ENCODE measurements at places on chromosomes 2 and 18.

GRCh38 chr2:199692489-199692888, 158.5 kb downstream of the FTCDNL1 start:
- H3K4me3 ChIP-seq: no peak overlapping the region
- H3K36me3 ChIP-seq: no peaks in the 10 kb centered on the region
- H3K4me1 ChIP-seq: no peaks in the 10 kb centered on the region
- DNase-seq: no peak
- no peak overlapping the region for H3K27ac ChIP-seq
- no peaks in the 10 kb centered on the region for H3K27me3 ChIP-seq

GRCh38 chr2:83584672-83585071, 874.4 kb downstream of the SUCLG1 start:
- no peak overlapping the region for H3K4me3 ChIP-seq
- H3K36me3 ChIP-seq: no peaks in the 10 kb centered on the region
- no peaks in the 10 kb centered on the region for H3K4me1 ChIP-seq
- H3K27me3 ChIP-seq: no peaks in the 10 kb centered on the region
- H3K27ac ChIP-seq: no peak overlapping the region
- no peak for DNase-seq

DNA sequence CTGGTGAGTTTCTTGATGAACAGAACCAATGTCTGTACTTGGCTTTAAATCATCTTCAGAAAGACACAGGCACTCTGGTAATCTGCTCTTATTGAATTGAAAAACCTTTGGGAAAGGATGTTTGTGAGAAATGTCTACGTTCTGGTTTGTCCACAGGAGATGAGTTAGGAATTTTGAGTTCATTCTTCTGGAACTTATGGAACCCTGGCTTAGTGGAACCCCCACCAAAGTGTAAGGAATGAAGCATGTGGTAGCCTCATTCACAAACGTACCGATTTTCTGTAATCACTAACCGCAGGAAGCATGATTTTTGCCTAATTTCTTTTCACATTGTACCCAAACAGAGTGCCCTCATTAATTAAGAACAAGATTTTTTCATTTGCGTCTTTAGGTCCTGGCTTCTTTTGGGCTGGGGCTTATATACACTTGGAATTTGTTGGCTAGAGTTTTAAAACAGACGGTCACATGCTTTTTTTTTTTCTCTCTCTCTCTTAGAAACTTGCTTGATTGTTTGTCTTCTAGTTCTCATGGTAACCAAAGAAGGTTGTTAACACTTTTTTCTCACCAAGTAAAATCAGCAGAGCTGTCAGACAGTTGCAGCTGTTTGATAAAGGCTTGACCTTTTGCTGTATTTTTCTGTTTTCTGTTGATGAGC, 314.1 kb upstream of the THUMPD2 start:
- H3K36me3 ChIP-seq: no peaks in the 10 kb centered on the region
- no peak overlapping the region for H3K4me3 ChIP-seq
- DNase-seq: no peak
- no peaks in the 10 kb centered on the region for H3K27me3 ChIP-seq
- H3K27ac ChIP-seq: no peak overlapping the region

- no peaks in the 10 kb centered on the region for H3K27me3 ChIP-seq
- H3K4me1 ChIP-seq: peaks cover 10% of the 10 kb centered on the region
- peak overlapping the region; percentile 52 for H3K27ac ChIP-seq
- DNase-seq: peak; percentile 80
- H3K4me3 ChIP-seq: peak overlapping the region; percentile 59
Observed at GRCh38 chr2:25215948-25216679, 47.7 kb upstream of the POMC start.

GRCh38 chr2:176328149-176328548, 58.9 kb downstream of the MTX2 start:
- no peaks in the 10 kb centered on the region for H3K27me3 ChIP-seq
- H3K27ac ChIP-seq: no peak overlapping the region

DNA sequence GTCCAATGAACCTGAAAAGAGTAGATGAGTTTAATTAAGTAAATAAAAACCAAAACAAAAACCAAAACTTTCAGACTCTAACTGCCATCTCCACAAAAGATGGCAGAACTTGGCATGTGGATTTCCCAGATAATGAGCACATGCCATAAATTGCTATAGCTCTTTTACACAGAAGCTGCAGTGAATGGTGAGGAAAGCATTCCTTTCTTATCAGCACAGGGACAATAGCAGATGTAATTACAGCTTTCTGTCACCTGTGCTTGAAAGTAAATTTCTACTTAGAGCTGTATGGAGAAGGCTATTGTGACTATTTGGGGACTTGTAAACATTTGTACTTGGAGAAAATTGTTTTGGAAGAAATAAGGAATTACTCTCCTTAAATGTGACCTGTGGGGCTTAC, 378.4 kb downstream of the RPRM start:
- H3K4me3 ChIP-seq: no peak overlapping the region
- H3K4me1 ChIP-seq: no peaks in the 10 kb centered on the region
- H3K36me3 ChIP-seq: no peaks in the 10 kb centered on the region
- DNase-seq: no peak
- no peak overlapping the region for H3K27ac ChIP-seq

- no peak overlapping the region for H3K27ac ChIP-seq
- DNase-seq: no peak
- H3K4me1 ChIP-seq: peaks cover 16% of the 10 kb centered on the region
- peaks cover 17% of the 10 kb centered on the region for H3K27me3 ChIP-seq
- no peak overlapping the region for H3K4me3 ChIP-seq
Observed at GRCh38 chr18:46329736-46330246, 225.6 kb downstream of the HAUS1 start.

GRCh38 chr2:197576631-197577030, 60.8 kb downstream of the MOB4 start:
- peak overlapping the region; percentile 13 for H3K27ac ChIP-seq
- DNase-seq: no peak
- H3K27me3 ChIP-seq: no peaks in the 10 kb centered on the region
- H3K4me3 ChIP-seq: no peak overlapping the region
- peaks cover 11% of the 10 kb centered on the region for H3K4me1 ChIP-seq
- H3K36me3 ChIP-seq: no peaks in the 10 kb centered on the region

DNA sequence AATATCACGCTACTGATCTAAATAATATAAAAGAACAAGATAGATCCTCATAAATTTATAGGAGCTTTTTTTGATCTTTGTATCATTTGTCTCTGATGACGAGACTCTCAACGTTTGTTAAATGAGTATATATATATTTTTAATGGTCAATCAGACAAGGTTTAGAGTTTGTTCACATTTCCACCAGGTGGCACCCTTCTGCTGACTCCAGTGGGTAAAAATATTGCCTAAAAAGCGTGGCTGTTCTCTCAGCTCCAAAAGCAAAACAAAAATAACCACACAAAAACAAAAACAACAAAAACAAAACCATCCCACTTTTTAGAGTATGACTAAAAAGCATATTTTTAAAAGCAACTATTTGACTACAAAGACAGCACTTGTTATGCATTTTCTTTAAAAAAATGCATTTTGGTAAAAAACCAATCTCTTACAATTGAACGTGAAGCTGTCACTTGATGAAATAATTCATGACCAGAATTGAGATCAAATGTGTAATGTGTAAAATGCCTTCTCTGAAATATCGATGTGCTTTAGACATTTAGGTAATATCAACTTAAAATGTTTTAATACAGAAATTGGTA, 723.2 kb downstream of the DPP10 start:
- peaks cover 22% of the 10 kb centered on the region for H3K4me1 ChIP-seq
- H3K27me3 ChIP-seq: peaks cover 39% of the 10 kb centered on the region
- DNase-seq: no peak

DNA sequence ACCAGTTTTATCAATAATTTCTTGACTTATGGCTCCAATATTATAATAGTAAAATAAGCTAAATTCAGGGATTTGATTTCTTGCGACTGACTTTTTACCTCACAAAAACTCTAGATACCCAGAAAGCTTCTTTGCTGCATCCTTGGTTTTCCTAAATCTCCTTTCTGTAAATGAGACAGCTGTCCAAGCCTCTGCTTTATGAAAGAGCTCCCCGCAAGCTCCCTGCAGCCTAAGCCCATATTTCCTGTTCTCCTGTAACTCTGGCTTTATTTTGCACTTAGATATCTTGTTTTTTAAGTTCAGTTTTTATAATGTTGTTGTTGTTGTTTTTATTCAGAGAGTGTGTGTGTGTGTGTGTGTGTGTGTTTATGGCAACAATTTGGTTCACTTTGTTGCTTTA, 361.7 kb upstream of the PKDCC start:
- H3K4me3 ChIP-seq: no peak overlapping the region

- no peaks in the 10 kb centered on the region for H3K36me3 ChIP-seq
- no peak for DNase-seq
- H3K27me3 ChIP-seq: no peaks in the 10 kb centered on the region
- H3K4me1 ChIP-seq: peaks cover 17% of the 10 kb centered on the region
Observed at GRCh38 chr18:10018289-10018688, 104.5 kb downstream of the VAPA start.

DNA sequence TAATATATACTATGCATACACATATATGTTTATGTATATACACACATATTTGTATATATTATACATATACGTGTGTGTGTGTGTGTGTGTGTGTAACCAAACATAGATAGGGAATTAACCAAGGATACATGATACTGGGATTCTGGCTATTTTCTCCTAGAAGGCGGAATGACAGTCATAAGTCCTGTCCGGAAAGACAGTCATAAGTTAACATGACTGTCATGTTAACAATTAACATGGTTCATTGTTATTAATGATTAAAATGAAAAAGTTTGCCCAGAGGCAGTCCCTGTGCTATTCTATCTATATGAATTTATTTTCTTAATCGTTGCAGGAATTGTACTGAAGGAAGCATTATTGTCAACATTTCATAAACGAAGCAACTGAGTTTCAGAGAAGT, 450.7 kb upstream of the NXPH2 start:
- no peak for DNase-seq
- no peak overlapping the region for H3K4me3 ChIP-seq
- no peaks in the 10 kb centered on the region for H3K36me3 ChIP-seq
- no peaks in the 10 kb centered on the region for H3K27me3 ChIP-seq
- H3K4me1 ChIP-seq: no peaks in the 10 kb centered on the region

GRCh38 chr2:48118895-48119294, 212.6 kb upstream of the FBXO11 start:
- no peak overlapping the region for H3K27ac ChIP-seq
- no peaks in the 10 kb centered on the region for H3K4me1 ChIP-seq

DNA sequence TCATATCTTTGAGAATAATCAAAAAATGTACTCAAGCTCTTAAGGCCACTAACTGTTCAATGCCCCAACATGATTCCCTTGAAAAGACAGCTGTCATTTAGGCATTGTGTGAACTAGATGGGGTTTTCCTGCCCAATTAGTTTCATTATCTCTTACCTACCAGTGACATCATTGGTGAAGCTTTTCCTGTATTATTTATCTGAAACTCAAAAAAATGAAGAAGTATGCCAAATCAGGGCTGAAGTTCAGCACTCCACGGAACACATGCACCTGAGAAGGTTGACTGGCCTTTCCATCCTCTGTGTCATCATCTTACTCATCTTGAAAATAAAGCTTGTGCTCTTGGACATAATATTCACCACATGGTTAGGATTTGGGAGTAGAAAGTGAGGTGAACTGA, 126.4 kb downstream of the TXNL1 start:
- DNase-seq: no peak
- H3K27me3 ChIP-seq: no peaks in the 10 kb centered on the region
- H3K27ac ChIP-seq: no peak overlapping the region
- no peaks in the 10 kb centered on the region for H3K36me3 ChIP-seq
- H3K4me1 ChIP-seq: no peaks in the 10 kb centered on the region

GRCh38 chr2:176415174-176415895, 146.1 kb downstream of the MTX2 start:
- DNase-seq: no peak
- no peaks in the 10 kb centered on the region for H3K36me3 ChIP-seq
- H3K4me3 ChIP-seq: no peak overlapping the region
- H3K27me3 ChIP-seq: peaks cover 8% of the 10 kb centered on the region

DNA sequence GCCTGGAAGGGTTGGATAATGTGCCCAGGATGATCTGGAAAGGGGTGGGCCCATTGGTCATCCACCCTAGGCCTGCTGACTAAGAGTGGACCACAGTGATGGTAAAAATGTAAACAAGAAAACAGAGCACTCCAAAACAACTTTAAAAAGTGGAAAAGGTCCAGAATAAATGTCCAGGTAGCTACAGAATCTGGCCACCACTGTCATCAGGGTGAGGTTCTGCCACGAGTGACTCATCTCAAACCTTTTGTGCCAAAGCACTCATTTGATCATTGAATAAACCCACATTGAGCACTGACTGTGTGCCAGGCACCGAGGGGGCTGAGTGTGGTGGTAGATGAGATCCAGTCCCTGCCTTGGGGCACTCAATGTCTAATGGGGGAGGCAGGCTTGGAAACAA, 64.9 kb downstream of the EMX1 start:
- no peaks in the 10 kb centered on the region for H3K27me3 ChIP-seq
- H3K4me1 ChIP-seq: no peaks in the 10 kb centered on the region
- H3K36me3 ChIP-seq: peaks cover 6% of the 10 kb centered on the region
- no peak for DNase-seq
- no peak overlapping the region for H3K4me3 ChIP-seq
- H3K27ac ChIP-seq: no peak overlapping the region

DNA sequence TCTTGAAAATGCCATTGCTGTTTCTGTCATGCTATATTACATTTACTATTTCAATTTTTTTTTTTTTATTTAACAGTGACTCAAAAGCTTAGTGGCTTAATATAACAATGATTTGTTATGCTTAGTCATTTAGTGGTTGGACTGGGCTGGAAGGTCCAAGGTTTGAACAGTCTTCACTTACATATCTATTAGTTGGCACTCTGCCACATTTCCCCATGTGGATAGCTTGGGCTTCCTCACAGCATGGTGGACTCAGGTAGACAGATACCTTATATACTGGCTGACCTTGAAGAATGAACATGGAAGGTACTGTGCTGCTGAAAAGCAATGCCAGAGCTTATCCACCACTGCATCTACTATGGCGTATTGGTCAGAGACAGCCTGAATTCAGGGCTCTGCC, 909.5 kb upstream of the SOX11 start:
- DNase-seq: no peak
- H3K36me3 ChIP-seq: no peaks in the 10 kb centered on the region
- H3K27ac ChIP-seq: no peak overlapping the region
- no peaks in the 10 kb centered on the region for H3K4me1 ChIP-seq

- H3K36me3 ChIP-seq: no peaks in the 10 kb centered on the region
- H3K27ac ChIP-seq: no peak overlapping the region
- no peak overlapping the region for H3K4me3 ChIP-seq
- H3K4me1 ChIP-seq: no peaks in the 10 kb centered on the region
- no peak for DNase-seq
Observed at GRCh38 chr2:180938451-180938850, 42.0 kb upstream of the UBE2E3 start.

DNA sequence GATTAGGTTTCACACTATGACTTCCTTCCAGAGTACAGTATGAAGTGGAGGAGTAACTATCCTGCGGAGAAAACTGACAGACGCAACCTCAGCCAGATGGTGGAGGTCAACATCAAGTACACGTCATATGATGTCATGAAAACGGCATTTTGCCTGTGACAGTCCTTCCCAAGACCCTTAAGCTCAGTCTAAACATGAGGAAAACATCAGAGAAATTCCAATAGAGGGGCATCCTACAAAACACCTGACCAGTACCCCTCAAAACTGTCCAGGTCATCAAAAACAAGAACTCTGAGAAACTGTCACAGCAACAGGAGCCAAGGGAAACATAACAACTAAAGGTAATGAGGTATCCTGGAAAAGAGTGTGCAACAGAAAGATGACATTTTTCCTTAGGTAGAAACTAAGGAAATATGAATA, 1.7 kb downstream of the RNU4ATAC start:
- no peaks in the 10 kb centered on the region for H3K27me3 ChIP-seq
- no peak for DNase-seq
- H3K4me1 ChIP-seq: peaks cover 36% of the 10 kb centered on the region
- no peak overlapping the region for H3K4me3 ChIP-seq

- no peaks in the 10 kb centered on the region for H3K27me3 ChIP-seq
- H3K4me3 ChIP-seq: no peak overlapping the region
- no peaks in the 10 kb centered on the region for H3K36me3 ChIP-seq
Observed at GRCh38 chr2:148917431-148917830, 42.4 kb downstream of the KIF5C start.
